ENCODE measurements at places on chromosomes 3 and 15.

DNA sequence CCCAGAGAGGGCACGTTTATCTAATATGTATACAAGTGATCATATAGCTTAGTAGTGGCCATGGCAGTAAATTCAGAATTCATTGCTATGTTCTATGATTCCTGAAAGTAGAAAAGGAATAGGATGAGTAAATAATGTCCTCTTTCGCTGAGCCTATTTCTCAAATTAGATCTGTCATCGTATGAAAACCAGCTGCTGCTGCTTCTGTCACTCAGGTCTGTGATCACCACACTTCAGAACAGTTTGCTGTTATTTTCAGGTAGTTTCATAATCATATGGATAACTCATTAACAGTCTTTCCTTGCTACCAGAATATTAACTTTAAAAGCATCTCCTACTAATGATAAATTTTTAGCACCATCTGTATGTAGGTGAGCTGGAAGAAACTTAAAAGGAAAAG, 289.1 kb upstream of the AZI2 start:
- no peak for DNase-seq

DNA sequence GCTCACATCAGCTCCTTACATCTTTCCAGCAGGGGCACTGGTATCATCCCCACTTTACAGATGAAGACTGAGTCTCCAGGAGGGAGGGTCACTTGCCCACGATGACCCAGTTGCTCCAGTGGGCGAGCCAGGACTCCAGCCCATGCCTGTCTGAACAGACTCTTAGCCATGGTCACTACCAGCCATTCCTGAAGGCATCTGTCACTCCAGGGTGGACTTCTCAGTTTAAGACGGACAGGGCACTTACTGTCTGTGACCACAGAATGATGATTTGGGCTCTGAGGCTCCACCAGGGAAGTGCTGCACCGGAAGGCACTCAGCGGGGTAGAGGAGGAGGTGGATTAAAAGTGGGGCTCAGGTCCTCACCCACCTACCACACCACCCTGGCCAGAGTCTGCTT, 104.0 kb upstream of the SLC6A6 start:
- no peak for DNase-seq

- no peak for DNase-seq
These were observed 32.5 kb upstream of the LCTL start for GRCh38 chr15:66598095-66598815.

DNA sequence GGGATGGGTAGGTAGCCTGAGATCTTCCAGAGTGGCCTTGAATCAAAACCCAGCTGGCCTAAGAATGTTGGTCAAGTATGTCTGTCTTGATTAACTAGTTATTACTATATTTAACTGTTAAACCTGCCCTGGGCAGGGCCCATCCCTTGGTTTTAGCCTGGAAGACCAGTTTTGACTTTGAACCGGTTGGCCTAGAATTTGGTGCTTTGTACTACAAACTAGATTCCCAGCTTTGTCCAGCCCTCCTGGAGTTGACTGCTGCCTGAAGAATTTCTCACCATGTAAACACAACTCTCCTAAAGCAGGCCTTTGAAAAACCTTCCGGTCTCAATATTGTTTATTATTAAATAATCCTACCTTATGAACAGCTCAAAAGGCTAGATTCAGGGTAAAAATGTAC, 16.0 kb downstream of the C15orf62 start:
- no peak for DNase-seq

- no peak for DNase-seq
These were observed 241.8 kb upstream of the MCTP2 start for GRCh38 chr15:93989440-93989998.

- no peak for DNase-seq
These were observed 133.2 kb downstream of the CHSY1 start for GRCh38 chr15:101118615-101119014.

DNA sequence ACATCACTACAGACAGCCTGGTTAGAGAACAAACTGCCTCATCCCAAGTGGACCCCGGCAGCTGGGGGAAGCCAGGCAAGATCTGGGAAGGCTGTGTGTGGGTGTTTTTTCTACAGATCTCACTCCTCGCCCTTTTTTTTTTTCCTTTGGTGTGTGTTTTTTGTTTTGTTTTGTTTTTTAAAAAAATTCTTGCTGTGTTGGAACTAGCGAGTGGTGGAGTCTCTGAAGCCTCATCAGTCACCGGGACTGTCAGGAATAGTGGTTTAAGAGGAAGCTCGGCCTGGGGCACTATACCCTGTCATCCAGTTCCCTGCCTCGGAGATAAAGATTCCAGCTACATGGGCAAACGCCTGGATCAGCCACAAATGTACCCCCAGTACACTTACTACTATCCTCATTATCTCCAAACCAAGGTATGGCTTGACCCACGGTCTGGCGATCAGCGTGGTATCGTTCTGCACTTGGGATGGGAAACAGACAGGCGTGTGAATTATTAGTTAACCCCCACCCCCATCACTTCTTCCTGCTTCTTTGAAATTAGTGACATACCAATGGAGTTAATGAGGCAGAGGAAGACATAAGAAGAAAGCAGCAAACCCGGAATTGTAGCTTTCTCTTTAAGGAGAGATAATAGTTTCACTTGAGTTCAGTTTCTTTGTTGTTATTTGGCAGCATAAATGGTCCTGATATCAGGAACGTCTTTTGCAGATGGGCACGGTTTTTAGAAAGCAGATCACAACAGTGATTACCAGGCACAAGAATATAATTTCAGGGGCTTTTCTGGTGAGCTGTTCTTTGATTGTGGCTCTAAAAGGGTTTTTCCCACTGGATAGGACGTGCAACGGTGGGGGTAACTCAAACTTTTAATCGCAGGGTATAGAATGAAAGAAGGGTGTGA, 722 bp downstream of the RBMS3 start:
- DNase-seq, result no peak

DNA sequence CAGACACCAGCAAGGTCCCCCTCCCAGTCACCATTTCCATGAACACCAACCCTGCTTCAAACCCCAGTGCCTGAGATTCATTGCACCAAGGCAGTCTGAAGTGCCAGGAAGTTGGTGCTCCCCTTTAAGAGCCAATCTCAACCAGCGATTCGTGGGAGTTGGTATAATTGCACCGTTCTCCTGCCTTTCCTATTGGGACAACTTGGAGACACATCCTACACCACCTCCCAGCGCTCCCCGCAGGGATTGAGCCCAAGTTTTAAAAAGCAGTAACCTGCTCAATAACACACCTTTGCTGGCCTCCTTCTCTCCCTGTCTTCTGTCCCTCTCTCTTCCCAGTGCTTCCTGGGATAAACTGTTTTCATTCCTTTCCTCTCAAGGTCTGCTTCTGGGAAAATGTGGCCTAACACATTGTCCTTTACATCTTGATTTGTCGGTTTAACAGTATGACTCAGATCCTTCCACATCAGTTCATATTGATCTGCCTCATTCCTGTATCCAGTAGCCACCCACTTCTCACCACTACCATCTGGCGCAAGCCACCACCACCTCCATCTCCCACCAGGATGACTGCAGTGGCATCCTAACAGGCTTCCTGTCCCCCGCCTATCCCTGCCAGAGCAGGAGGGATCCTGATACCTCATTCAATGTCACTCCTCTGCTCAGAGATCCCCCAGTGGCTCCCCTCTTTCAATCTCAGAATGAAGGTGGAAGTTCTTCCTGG, 37.8 kb upstream of the HRH1 start:
- no peak for DNase-seq

DNA sequence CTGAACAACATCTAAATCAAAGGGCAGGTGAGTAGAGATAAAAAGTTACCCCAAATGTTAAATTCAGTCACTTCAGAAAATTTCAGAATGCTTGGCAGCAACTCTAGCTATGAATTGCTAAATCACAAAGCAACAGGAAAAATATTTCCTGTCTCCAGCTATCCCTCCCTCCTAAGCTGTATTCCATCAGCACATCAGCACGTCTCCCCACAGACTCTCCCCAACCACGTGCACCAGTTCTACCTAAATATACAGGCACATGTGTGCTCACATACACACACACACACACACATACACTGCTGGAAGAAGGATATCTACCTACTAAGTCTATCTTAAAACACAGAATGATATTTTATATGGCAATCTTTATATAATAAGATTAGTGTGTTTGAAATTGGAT, 177.1 kb upstream of the ARHGEF26 start:
- DNase-seq, result no peak

DNA sequence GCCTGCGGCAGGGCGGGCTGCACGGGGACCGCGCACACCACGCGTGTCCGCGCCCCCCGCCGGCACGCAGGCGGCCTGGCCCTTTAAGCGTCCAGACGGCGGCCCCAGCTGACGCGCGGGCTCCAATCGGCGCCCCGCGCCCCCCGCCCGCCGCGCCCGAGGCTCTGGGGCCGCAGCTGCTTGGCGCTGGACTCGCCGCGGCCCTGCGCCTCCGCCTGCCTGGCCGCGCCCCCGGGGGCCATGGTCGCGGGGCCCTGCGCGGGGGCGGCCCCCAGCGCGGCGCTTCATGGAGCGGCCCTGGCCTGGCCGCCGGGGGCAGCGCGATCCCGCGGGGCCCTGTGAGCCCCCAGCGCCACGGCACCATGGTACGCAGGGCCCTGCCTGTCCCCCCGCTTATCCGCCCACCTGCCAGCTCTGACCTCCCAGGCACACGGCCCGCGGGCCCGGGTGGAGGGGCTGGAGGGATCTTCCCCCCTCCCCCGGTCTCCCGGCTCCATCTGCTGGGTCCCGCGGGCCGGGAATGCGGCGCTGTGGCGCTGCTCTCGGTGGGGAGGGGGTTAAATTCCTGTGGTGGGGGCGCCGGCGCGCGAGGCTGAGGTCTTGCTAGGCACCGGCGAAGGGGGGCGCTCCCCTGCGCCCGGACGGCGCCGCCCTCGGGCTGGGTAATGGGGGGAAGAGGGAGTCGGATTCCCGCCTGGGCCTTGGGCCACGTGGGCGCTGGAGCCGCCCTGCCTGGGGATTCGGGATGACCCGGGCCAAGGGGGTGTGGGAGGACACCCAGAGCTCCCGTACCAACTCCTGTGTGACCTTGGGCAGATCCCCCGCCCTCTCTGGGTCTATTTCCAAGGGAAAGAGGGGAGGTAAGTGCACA, 1.1 kb downstream of the ZBTB47 start:
- DNase-seq, result peak; percentile 85

GRCh38 chr3:43769097-43769884, 78.6 kb downstream of the ABHD5 start:
- peak; percentile 67 for DNase-seq

GRCh38 chr15:48103647-48104046, 17.1 kb upstream of the SLC24A5 start:
- DNase-seq, result no peak

GRCh38 chr3:12503126-12503957, 19.1 kb downstream of the TSEN2 start:
- no peak for DNase-seq

GRCh38 chr15:39968273-39969001, 34.5 kb downstream of the EIF2AK4 start:
- DNase-seq, result no peak
